NK-92 treated with Interleukin-12 subunit alpha and Interleukin-12 subunit beta, amount 100 ng/mL, for 24 hours (cell line): ENCODE measurements at places on chromosomes 3 and 15.

DNA sequence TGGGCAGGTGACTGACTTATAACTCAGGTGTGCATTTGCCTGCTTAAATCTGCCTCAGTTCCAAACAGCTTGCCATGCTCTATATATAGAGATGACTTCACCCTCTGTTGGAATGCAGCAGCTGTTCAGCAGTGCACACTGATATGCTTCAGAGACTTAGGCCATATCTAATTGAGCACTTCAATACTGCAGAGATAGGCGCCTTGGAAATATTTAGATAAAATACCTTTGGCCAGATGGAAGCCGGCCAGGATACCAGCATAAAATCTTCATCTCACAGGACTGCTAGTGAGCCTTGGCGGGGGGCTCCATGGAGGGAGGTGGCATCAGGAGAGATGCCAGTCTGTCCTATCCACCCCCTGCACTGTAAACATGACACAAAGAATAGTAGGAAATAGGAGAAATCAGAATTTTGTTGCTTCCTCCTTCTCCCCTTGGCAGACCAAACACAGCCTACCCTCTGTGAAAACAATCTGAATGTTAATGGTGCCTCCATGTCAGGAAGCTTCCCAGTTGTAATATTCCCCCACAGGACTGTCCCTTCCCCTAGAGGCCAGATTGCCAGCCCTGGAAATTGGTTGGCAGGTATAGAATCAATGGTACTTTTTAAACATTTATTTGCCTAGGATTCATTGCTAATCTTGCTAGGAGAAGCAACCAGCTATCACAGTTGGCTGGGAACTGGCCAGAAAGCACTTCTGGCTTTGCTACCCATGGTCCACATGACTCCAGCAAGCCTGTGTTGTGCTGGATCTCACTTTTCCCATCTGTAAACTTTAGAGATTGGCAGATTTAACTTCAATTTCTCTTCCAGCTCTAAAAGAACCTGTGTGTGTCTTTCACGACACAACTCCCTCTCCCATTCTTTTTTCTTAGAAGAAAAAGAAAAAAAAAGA, 215.5 kb upstream of the KCNMB2 start:
- no peak for DNase-seq

- DNase-seq, result no peak
These were observed 27.1 kb downstream of the CLRN1 start for GRCh38 chr3:150945226-150946032.

DNA sequence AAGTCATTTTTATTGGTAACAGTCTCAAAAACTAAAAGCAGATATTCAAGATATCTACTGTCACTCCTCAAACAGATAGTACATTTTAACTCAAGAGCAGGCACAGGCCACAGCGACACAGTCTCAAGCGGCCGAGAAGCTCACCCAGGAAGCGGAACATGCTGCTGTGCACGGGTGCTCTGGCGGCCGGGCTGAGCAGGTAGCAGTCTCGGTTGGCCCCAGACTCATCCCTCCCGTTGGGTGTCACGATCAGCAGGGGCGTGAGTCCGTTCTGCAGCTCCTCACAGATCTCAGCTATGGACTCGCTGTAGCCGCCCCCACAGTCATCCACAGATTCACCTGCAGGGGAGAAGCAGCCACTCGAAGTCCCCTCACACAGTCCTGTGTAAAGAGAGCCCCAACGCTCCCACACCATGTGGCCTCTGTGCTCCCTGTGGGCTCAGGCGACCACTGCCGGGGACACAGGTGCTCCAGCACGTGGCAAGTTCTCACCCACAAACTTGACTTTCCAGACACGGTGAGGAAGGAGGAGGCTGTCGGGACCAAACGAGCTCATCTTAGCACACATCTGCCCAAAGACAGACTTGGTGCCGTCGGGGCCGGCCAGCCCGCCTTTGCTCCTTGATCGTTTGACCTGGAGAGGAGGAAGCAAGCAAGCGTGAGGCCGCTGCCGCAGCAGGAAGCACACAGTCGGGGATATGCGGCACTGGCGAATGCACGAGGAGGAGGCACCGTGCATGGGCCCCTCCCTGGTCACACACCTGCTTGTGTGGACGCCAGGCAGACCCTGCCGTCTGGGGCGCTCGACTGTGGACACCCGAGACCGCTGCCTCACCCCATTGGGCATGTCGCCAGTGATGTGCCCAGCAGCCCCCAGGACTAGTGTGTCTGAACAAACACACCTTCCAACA, 17.7 kb upstream of the OCA2 start:
- DNase-seq, result no peak

DNA sequence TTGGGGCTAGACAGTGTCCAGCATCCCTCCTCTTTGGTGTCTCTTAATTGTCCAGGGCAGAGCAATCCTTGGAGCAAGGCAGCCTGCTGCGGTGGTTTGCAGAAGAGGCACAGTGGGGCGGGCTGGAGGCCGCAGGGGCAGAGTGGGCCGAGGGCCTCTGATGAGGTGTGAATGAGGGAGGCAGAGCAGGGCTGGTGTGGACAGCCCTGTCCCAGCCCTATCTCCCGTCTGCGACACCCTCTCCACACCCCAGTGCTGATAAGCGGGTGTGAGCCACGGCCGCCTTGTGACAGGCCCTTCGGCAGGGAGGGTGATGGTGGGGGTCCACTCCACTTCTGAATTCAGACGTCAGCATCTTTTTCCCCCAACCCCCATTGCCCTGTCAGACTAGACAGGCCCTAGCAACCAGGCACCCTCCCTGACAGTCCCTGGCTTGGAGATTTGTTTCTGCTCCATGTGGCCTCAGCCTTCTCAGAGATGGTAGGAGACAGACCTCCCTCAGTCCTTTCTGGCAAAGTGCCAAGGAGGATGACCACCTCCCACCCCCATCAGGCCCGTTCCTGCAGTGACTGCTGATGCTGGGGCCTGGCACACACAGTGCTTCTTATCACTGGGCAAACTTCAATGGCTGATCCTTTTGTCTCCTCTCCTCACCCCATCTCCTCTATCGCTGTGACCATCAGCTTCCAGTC, 37.3 kb downstream of the EXOG start:
- DNase-seq, result no peak

DNA sequence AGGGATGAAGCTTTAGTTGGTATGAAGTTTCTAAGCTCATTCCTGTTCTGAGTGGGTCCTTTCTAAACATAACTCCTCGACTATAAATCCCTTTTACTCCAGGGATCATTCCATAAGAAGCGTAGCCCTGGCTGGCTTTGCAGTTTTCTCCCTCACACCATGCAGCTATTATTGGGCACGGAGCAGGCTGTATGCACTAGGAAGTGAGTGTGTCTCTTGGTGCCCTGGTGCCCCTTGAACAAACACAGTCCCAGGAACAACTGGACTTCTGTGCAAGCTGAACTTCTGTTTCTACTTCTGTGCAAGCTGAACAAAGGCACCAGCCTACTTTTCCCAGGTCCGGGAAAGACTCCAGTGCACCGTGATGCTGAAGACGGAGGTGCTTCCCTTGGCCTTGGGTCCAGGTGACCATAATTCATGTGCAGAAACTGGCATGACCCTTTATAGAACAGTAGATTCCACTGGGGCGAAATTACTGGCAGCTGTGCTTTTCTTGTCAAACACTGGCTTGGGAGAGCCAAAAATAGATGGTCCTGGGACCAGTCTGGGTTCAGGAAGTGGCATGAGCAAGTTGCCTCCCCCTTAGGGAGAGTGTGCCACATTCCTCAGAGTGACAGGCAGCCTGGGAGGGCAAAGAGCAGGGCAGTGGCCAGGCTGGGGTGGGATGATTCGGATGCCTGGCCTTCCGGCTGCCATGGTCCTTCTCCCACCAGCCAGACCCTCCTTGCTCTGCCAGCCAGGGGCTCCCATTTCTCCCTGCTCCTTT, 127.2 kb downstream of the SLCO3A1 start:
- DNase-seq, result no peak

- no peak for DNase-seq
These were observed 13.7 kb upstream of the SERPINI2 start for GRCh38 chr3:167487556-167487955.

DNA sequence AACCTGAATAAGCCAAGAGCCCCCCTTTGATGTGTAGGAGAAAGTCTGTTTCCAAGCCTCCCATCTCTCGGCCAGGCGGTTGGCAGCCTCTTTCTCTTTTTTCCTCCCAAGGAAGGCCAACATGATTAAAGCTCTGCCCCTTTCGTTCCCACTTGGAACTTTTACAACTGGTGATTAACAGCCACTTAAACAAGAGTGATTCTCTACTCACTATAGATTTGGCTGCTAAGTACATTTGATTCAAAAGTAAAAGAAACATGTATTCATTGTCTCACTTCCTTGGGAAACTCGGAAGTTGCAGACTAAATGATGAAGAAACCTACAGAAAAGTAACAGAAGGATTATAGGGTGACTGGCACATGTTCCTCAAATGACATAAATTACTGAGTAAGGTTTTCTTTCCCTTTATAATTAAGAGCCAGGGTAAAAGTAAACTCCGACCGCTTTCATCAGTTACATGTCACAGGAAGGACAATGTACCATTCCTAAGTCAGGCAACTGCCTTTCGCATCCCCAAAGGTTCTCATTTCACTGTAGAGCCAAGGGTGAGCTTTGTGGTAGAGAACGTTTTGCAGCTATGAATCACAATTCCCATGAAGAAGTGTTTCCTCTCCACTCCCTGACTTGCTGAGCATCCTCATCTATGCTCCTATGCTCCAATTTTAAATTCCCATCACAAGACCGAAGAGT, 72.7 kb downstream of the MB21D2 start:
- DNase-seq, result no peak

GRCh38 chr3:123153125-123154019, 48.4 kb upstream of the SEC22A start:
- DNase-seq, result no peak

- no peak for DNase-seq
These were observed 54.4 kb downstream of the DNAH1 start for GRCh38 chr3:52370531-52370930.

GRCh38 chr3:105767776-105768175, 101.0 kb downstream of the CBLB start:
- DNase-seq, result no peak

DNA sequence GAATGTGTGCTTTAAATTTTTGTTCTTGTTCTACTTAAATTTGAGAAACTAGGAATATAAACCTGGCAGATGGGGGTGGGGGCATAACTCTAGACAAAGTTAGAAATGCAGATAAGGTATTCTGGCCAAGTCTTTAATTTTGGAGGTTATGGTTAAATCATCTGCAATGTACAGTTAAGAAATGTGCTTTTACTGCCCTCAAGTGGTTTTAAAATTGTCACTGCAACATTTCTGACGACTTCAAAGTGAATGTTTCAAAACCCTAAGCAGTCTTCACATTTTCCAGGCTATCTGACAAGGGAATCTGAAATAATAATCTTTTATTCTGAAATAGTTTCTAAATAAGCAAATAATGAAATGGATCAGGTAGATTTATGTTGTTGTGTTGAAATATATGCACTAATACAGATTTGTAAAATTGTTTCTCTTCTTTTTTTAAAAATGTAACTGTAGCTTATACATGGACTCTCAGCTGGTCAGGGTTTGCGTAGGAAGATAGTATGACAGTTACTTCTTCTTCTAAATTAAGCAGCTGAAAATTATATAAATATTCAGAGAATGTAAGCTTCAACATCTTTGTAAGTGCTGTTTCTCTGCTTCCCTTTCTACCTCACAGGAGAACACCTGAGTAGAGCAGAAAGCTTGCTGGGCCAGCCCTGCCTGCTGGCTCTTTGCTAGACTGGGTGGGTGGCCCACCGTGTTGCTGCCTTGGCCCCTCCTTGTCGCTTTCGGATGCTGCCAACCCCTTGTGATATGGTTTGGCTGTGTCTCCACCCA, 45.0 kb downstream of the SUCNR1 start:
- DNase-seq, result no peak

GRCh38 chr3:162077108-162077507, 580.5 kb downstream of the OTOL1 start:
- DNase-seq, result no peak

DNA sequence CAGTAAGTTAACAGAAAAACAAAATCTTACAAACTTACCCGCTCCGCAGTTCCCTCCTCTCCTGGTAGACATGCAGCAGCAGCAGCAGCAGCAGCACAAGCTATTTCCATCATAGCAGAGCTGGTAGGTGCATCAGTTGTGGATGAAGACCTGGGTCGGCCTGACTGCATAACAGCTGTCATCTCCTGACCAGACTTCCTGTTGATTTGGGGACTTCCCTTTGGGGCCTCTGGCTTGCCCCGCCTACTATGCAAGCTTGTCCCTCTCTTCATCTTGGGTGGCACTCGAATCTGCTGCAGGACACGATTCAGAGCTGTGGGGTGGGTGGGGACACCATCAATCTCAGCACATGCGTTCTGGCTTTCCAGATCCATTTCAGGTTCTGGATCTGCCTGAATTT, 65.7 kb downstream of the TMCC1 start:
- no peak for DNase-seq

DNA sequence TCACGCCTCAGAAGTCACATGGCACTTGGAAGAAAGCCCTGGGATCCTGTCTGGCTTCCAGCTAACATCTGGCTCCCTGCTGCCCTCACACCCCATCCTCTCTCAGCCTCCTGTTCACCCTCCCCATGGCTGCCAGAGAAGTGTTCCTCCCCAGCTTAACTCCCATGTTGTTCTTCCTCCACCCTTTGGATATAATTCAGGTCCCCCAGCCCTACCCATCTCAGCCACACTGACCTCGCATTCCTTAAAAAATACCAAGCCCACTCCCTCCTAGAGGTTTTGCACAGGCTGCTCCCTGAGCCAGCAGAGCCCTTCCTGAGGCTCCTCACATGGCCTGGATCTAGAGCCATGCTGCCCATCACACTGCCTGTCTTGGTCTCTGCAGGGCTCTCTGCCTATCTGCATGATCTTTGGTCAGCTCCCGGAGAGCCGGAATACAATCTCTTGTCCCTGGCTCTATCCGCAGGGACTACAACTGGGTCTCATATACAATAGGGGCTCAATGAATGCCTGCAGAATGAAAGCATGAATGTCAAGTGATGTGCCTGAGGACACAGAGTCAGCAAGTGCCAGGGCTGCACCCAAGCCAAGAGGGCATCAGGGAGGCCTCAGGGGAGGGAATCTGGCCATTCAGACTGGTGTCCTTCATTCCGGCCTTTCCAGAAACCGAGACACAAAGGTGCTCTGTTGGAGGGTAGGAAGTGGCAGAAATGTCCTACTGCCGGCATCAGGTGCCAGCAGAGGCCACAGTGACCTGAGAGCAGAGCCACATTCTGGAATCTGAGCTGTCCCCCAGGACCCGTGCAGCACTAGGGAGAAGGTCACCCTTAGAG, 3.8 kb upstream of the TKT start:
- no peak for DNase-seq

DNA sequence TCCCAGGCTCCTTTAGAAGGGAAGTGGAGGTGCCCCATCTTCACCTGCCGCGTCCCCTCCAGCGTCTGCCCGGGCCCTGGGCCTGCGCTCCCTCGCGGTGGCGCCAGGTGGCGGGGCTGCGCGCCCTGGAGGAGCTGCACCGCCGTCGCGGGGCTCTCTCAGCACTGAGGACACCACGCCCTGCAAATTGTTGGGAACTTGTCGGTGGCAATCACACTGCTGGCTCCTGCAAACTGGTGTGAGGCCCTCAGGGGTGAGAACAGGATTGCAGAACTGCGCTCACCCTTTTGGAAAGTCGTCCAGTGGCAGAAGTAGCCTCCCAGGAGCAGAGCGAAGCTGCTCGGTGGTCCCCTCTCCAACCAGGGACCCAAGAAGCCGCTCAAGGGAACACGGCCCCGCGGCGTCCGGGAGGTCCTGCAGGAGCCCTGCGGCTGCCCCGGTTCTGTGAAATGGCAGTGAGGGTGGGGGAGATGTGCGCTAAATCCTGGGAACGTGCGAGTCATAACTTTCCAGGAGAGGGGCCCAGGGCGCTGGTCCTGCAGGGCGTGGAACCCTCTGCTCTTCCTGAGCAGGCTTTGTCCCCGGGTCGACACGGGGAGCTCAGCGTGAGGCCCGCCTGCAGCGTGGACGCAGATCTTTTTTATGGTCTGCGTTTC, 995 bp upstream of the LRRK1 start:
- DNase-seq, result no peak
